Stimulated activated CD8-positive, alpha-beta memory T cell treated with anti-CD3 and anti-CD28 coated beads, Interleukin-7, amount 100 ng/mL, for 1 hour (primary cell): ENCODE measurements at places on chromosomes 3 and 15.

DNA sequence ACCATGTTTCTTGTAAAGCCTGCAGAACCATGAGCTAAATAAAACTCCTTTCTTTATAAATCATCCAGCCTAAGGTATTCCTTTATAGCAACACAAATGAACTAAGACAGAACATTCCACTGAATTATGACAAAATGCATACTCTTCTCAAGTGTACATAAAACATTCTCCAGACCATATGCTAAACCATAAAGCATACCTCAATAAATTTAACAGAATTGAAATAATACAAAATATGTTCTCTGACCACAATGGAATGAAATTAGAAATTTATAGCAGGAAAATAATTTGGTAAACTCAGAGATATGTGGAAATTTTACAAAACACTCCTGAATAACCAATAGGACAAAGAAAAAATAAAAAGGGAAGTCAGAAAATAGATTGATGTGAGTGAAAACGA, 88.6 kb downstream of the KLF13 start:
- no peak for DNase-seq

DNA sequence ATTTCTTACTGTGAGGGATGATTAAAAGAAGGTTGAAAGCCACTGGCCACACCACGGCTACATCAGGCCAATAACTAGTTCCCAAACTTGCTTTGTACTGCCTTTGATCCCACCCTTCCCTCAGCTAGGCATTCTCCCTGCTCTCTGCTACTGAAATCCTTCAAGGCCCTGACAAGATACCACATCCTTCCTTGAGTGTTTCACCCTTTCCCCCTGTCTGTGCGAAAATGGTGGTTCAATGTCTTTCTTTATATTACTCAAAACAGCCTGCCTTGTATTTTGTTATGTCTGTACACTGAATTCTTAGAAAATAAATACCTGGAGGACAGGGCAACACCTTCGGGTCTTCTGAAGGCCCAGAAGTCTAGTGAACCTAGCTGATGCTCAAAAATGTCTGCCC, 932 bp upstream of the VPS8 start:
- no peak for DNase-seq

- no peak for DNase-seq
These were observed 2.7 kb downstream of the NKIRAS1 start for GRCh38 chr3:23913873-23914743.

GRCh38 chr3:94269763-94270162, 206.9 kb downstream of the NSUN3 start:
- no peak for DNase-seq

DNA sequence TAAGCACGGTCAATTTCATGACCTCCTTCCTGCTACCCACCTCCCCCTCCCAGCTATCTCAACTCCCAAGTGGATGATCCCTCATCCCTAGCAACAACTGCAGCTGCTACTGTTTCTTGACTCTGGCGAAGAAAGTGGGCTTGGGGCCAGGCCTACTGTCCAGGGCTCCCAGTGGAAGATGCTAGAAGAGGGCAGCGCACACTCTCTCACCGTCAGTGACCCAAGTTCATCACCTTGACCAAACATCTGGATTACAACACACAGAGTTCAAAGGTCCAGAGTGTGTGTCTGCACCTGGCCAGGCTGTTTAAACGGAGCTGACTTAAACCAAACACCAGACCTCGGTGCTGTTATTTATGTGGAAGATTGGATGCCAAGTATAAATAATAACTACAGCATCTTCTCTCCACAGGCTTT, 385.6 kb downstream of the SHQ1 start:
- no peak for DNase-seq

GRCh38 chr15:73161546-73161945, 109.3 kb downstream of the NEO1 start:
- DNase-seq, result no peak

GRCh38 chr3:194777729-194778128, 92.0 kb downstream of the FAM43A start:
- no peak for DNase-seq

DNA sequence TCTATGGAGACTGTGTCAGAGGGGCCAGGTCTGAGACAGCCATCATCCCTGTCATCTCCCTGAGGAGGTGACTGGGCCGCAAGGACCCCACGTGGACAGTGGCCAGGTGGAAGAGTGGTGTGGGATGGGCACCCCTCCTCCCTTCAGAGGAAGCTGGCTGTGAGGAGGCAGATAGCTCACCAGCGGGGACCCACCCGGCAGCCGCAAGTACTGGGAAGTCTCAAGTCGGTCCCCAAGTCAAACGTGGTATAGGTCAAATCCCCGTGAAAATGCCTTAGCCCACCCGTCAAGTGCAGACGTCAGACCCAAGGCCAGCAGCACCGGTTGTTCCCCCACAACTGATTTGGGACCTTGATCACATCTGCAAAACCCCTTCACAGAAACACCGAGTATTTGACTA, 12.3 kb upstream of the KLF13 start:
- no peak for DNase-seq

GRCh38 chr15:80730387-80730786, 35.3 kb downstream of the ABHD17C start:
- DNase-seq, result no peak

DNA sequence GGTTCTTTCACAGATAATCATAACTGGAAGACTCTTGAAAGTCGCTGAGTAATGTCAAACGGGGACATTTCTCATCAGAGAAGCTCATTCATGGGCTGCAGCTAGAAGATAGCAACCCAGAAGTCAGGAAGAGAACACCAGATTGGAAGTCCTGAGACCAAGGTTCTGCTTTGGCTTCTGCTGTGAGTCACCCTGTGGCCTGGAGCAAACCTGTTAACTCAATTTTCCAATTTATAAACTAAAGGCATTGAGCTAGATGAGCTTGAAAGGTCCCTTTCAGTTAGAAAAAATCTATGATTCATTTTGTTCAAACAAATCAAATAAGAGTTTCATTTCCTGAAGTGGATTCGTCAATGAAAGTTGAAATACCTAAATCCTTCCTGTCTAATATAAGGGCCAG, 402.2 kb downstream of the EPHB1 start:
- DNase-seq, result no peak

GRCh38 chr3:141754032-141754431, 9.2 kb upstream of the GRK7 start:
- DNase-seq, result no peak

GRCh38 chr15:88674661-88675060, 35.8 kb downstream of the ISG20 start:
- no peak for DNase-seq

GRCh38 chr3:185042312-185043050, 110.4 kb downstream of the C3orf70 start:
- no peak for DNase-seq

GRCh38 chr3:143428294-143428693, 308.7 kb downstream of the CHST2 start:
- no peak for DNase-seq

GRCh38 chr3:94453864-94454263, 391.0 kb downstream of the NSUN3 start:
- DNase-seq, result no peak

DNA sequence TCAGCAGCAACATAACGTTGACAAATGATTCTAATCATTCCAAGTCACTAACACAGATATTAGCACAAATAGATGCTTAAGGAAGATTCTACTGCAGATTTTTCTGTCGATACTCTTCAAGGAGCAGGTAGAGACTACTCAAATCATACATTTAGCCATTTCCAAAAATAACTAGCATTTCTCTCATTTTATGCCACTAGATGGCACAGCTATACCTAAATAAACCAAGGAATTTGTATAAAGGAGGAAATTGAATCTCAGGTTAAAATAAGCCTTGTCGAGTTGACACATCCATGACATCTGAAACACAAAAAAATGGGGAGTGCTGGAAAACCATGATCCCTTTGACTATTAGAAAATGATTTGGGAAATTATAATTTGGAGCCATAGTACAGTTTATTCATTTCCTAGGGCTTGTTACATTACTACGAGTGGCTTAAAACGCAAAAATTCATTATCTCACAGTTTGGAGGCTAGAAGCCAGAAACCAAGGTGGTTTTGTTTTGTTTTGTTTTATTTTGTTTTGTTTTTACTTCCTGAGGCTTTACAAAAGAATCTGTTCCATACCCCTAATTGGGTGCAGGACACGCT, 59.5 kb upstream of the STRIT1 start:
- no peak for DNase-seq

- no peak for DNase-seq
These were observed 43.8 kb downstream of the AKAP13 start for GRCh38 chr15:85424154-85424553.

GRCh38 chr15:67775998-67776397, 49.3 kb upstream of the SKOR1 start:
- no peak for DNase-seq

DNA sequence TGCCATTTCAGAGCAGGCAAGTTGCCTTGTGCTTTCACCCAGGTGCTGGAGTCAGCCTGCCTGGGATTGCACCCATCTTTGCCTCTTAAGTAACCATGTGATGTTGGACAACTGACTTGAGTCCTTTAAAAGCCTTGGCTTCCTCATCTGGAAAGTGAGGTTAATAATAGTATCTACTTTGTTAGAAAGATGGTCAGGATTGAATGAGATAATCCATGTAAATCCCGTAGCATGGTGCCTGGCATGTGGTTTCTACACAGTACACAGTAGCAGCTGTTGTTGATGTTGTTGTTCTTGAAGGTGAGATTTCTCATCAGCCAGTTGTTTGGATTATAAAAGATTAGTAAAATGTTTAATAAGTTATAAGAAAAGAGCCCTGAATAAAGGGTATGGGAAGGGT, 48.8 kb downstream of the PSMD6 start:
- no peak for DNase-seq

DNA sequence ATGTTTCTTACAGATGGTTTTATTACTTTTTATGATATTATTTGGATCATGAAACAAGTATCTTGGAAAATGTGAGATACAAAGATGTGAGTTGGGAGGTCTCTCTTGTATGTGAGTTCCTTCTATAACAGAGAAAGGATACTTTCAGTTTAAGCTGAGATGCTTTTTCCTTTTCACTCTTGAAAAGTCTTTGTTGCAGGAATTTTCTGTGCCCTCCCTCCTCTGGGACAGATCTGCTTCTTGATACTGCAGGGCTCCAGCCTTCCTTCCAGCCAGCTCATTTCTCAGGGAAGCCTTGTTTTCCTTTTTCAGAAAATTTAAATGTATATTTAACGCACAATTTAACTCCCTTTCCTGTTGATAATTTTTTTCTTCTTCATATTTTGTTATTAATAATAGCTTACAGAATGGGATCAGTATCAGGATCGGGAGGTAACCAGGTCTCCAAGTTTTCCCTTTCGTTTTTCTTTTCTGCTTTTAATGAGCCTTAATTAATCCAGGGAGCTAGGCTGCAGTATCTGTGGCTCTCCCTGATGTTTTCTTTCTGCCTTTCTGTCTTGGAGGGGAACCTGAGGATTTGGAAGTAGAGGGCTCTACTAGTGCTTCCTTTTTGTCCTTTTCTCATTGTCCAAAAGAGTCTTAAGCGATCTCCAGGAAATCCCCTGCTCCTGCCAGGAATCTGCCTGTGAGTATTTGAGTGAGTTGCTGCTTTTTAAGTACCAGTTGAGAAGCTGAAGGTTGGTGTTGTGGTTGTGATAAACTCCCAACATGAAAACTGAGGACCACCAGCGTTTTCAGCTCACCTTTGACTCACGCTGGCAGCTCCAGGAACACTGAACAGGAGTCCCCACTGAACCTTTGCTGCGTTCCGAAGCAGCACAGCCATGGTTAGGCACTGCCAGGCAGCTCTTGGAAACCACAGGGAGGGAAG, 105.7 kb downstream of the IGF1R start:
- no peak for DNase-seq
